AG09309 (cell line): ENCODE measurements at places on chromosomes 1 and 21.

DNA sequence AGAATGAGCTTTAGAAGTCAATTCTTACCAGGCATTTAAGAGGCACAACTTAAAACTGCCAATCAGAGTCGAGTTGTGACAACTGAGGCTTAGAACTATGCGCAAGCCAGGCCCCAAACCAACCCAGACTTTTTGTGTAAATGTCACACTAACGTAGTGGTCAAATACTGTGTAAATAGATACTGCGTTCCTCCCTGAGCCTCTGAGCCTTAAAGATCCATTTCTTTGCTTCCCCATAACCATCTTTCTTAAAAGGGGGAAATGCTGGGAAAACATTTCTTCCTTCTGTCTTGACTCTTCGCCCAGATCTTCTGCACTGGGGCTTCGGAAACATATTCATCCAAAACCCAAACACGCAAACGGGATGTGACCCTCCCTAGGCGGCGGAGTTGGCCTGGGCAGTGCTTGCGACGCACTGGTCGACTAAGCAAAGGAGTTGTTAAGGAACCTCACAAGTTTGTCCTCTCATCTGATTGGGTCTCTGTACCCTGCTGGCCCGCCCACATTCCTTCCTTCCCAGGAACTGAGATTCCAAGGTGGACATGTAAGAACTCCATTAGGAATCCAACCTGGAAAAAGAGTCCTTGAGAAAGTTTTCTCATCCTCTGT is 2.6 kb downstream of the ADAMTS5 start:
- no peak for DNase-seq

DNA sequence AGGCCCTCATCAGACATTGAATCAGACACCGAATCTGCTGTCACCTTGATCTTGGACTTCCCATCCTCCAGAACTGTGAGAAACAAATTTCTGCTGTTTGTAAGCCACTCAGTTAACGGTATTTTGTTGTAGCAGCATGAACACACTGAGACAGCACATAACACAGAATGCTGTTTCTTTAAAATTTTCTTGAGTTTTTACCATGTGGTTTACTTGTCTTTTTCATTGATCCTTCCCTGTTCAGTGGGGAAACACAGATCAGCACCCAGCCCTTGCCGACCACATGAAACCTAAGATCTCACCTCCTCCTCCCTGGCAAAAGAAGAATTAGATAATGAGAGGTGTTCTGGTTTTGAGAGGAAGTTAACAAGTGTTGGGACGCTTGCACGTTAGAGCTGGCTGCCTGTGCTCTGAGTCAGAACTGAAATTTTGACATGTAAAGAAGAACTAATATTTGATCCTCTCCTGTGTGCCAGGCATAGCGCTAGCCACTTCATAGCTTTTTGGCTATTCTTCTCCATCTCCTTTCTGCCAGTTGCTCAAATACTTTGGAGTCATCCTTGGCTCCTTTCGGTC is 179.6 kb downstream of the DHRS3 start:
- DNase-seq = no peak

DNA sequence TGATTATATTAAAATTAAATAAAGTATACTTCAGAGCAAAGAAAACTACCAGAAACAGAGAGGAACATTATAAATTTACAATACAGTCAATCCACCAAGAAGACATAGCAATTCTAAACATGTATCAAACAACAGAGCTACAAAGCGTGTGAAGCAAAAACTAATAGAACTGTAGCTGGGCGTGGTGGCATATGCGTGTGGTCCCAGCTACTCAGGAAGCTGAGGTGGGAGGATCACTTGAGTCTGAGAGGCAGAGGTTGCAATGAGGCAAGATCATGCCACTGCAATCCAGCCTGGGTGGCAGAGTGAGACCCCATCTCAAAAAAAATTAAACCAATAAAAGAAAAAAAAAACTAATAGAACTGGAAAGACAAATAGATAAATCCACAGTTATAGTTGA is 12.3 kb downstream of the CCDC185 start:
- no peak for DNase-seq

DNA sequence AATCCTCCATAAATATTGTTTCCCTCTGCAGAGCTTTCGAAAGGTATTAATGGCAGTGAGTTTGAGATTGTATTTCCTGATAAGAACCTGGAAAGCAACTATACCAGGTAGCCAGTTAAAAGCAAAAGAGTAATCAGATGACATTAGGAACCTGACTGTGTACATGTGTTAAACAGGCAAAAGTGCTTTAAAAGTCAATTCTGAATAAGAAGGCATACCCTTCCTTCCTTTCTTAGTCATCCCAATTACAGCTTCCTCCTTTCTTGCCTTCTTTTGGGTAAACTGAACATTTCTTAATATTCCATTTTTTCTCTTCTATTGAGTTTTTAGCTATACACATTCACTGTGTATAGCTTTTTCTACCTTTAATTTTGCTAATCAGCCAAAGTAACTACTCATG is 144.7 kb downstream of the ZNF281 start:
- no peak for DNase-seq

DNA sequence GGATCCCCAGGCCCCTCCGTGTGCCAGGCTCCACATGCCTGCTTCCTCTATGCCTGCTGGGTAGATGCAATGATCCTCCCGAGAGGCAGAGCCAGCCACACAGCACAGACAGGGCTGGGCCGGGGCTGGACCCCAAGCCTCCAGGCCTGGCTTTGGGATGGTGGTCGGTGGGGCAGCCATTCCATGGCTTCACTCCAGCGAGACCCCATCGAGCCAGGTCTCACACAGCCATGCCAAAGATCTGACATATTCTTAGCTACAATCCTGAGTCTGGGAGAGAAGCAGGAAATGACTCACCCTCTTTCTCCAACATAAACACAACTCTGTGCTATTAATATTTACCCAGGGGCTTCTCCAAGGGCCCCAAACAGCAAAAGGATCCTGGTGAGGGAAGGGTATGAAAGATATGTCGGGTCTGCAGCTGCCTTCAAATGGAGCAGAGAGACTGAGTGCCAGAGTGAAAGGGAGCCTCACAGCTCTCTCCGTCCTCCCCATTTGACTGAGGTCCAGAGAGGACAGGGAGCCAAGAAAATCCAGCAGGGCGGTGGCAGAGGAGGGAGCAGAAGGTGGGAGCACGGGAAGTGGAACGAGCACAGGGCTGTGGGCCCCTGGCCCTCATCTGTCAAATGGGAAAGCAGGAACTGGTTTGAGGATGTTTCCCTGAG is 639.5 kb downstream of the MATN1 start:
- peak; percentile 27 for DNase-seq

GRCh38 chr1:205943245-205943644 is at the start of gene SLC26A9:
SLC26A9 (minus strand) TSS chr1:205943456; CDS start chr1:205935820, 7,636 bp downstream.
- no peak for DNase-seq

- DNase-seq = no peak
Measured at GRCh38 chr1:151342569-151342968, 4.5 kb downstream of the RFX5 start.

DNA sequence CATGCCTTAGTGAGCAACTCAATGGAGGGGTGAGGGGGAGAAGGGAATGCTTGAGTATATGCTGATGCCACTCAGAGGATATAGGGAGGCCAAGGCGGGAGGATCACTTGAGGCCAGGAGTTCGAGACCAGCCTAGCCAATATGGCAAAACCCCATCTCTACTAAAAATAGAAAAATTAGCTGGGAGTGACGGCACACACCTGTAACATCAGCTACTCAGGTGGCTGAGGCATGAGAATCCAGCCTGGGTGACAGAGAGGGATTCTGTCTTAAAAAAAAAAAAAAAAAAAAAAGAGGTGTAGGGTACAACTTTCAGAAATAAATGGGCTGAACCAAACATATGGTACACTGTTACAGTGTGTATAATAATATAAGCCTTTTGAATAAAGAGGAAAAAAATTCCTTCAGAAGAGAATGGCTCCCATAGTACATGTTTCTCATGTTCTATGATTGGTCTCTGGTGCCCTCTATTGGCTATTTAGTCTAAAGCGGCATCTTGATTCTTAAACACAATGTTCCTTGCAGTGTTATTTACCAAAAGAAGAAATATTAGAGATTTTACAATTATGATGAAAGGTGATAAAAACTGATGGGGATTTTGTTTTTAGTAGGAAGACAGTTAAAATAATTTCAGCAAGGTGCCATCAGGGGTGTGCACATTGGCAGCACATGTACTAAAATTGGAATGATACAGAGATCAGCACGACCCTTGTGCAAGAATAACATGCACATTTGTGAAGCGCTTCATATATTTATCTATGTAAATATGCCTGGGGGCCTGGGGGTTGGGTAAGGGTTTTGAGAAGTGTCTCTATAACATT is 109.8 kb downstream of the PATJ start:
- peak; percentile 41 for DNase-seq

DNA sequence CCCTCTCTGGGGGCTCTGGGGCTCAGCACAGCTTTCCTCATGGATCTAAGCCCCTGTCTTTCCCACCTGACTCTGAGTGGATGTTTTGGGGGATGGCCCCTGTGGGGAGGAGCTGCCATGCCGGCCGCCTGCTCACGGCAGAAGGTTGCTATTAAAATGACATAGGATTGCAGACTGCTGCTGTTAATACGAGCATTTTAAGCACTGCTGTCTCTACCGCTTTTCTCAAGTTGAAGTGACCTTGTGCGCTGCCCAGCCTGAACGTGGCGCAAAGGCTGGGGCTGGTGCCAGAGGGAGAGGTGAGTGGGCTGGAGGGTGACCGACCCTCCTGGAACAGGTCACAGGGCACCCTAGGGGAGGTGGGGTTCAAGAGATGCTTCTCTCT is 58.4 kb downstream of the DISP3 start:
- no peak for DNase-seq
